Activated naive CD4-positive, alpha-beta T cell treated with anti-CD3 and anti-CD28 coated beads for 36 hours (primary cell): ENCODE measurements at places on chromosomes 1 and 21.
A peak's percentile ranks its signal among the peaks of the same experiment; 100 is the strongest.

DNA sequence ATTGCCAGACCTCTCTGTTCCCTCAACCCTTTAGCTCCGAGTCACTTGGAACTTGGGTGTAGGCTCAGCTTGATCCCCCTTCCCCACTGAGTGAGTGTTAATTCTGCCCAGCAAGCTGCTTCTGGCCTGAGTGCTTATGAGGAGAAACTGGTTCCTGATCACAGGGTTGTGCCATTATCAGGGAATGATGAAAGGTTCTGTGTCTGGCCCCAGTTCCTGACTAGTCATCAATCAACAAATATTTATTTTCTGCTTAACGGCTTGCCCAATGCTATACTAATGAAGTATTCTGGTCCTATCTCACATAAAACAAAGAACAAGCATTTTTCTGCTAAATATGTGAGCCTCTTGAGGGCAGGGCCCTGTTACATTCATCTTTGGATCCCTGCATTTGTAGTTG lies 20.8 kb downstream of the CC2D1B start:
- no peak for DNase-seq

DNA sequence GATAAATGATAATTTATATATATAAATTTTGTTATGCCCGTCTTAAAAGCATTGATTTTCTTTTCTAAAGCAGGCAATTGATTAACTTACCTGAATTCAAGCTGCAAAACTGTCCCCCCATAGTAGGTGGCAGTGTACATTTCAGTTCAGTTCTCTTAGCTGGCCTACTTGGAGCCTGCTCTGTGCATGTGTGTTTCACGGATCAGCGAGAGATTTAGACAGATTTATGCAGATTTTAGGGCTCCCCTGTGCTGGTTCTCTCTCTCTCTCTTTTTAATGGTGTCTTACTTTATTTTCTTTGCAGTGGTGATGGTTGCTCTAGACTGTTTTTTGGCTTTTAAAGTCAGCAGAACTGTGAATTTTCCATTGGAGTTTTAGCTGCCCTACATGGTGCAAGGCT lies 30.7 kb downstream of the CLIC4 start:
- DNase-seq: no peak

- DNase-seq: no peak
These were observed 21.9 kb upstream of the ASAP3 start for GRCh38 chr1:23505851-23506250.

- DNase-seq: no peak
These were observed 392.5 kb upstream of the PTBP2 start for GRCh38 chr1:96329121-96329520.

- DNase-seq: no peak
These were observed 300.8 kb downstream of the DISC1 start for GRCh38 chr1:231927431-231927830.

DNA sequence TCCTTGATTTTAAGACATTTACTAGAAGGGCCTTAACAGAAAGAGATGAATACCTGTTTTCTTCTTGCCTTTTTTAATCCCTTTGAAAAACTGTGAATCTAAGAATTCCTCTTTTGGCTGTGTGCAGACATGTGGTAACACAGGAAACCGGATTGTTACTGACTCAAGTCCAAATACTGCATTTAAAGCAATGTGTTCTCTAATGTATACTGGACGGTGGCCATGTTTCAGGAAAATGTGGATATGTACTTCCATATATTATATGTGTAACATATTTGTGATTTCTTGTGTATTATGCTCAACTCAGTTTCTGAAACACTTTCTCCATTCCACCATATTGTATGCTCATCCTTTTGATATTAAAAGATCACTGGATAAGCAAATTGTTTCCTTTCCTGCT lies 185.1 kb downstream of the LRRC7 start:
- no peak for DNase-seq

GRCh38 chr1:184788970-184789369 lies 34.3 kb upstream of the EDEM3 start:
- DNase-seq: no peak

DNA sequence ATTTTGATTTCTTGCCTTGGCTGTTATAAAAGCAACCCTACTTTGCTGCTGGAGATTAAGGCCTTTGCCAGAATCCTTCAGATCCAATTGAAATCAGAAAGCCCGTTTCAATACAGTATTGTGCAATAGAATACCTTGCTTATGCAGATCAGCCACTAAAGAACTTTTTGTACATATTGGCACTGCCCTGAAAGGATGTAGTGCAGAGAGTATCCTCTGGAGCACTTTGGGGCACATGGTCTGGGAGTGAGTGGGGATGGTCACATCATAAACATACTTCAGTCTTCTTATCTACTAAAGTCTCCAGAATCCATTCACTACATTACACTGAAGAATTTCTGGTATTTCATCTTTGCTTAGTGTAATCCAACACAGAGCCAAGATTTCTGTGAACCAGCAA lies 189.0 kb downstream of the CENPF start:
- no peak for DNase-seq

DNA sequence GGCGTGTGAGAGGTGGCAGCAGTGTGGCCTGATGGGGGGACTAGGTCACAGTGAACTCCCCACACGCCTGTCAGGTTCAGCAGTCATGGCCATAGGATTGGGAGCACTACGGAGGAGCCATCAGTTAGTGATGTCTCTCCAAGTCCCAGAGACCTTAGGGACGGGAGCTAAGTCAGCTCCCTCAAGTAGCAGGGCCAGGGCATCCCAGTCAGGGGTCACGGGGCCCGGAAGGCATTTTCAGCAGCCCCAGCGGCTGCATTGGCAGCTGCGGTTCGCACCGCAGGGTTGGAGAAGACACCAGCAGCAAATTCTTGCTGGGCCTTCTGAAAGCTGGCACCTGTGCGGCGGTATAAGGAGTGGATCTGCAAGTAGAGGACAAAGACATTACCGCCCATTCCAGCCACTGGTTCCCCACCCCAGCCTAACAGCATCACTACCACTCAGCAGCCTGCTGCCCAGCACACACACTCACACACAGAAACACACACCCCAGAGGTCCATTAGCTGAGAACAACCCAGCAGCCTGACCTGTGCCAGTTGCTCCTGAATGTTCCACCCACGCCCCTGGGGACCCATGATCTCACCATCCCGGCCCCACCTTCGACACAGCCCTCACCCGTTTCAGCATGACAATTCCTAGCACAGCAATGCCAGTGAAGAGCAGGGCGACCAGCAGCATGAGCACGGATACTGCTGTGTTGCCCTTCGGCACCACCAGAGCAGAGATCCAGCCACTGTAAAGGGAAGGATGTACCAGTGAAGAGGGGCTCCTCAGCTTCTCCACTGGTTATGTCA lies 972 bp upstream of the ENTREP3 start:
- DNase-seq: no peak

- DNase-seq: no peak
These were observed 16.6 kb downstream of the ZNF644 start for GRCh38 chr1:91005285-91005684.

GRCh38 chr21:32338209-32338921 lies 39.7 kb downstream of the MRAP start:
- no peak for DNase-seq

GRCh38 chr1:15345705-15346345 lies 63.9 kb upstream of the EFHD2 start:
- DNase-seq: peak; percentile 63

- DNase-seq: peak; percentile 70
These were observed at the start of gene TNFSF4 for GRCh38 chr1:173206816-173207568. TSS of gene TNFSF4 (minus strand) at chr1:173207331. CDS start at chr1:173207176, 155 bp downstream.

DNA sequence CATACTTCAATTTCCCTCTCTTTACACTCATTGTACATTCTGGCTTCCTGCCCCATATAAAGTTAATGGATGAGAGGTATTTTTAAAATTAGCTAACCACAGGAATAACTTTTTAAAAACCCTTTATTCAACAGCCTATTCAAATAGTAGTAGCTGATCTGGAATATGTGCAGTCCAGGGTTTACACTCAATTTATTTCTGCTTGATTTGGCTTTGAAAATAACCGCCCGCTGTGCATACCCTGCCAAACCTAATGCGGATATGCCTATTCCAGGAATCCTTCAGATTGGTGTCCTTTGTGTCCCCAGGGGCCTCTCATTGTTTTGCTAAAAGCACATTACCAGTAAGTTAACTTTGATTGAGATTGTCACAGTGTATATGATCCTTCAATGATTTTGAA lies 1686.2 kb downstream of the PLA2G4A start:
- DNase-seq: no peak

GRCh38 chr21:27298465-27298864 lies 331.6 kb upstream of the ADAMTS5 start:
- DNase-seq: no peak

GRCh38 chr1:233668725-233669294 lies 54.9 kb downstream of the KCNK1 start:
- no peak for DNase-seq

- no peak for DNase-seq
These were observed 105.9 kb downstream of the PIK3R3 start for GRCh38 chr1:46026531-46026930.

DNA sequence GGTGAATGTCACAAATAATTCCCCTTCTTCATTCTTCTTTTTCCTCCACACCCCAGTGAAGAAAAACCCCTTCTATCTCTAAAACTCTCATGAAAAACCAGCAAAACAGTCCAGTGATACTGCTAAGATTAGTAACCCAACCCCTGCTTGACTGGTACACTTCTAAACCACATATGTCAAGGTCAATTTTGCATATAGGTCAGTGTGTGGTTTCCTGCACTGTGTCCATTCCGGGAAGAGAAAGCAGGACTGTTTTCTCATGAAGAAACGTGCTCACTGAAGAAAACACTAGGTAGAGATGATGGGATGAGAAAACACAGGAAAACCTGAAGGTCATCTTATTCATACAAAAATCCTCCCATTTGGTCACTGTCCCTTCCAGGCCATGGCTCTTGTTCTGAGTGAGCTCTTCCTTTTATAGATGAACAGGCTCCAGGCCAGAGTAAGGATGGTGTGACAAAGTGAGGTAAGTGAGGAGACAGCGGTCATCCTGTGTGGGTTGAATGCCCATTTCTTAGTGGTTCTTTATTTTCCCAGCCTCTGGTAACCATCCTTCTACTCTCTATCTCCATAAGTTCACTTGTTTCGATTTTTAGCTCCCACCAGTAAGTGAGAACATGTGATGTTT lies 122.7 kb downstream of the FASLG start:
- DNase-seq: no peak

DNA sequence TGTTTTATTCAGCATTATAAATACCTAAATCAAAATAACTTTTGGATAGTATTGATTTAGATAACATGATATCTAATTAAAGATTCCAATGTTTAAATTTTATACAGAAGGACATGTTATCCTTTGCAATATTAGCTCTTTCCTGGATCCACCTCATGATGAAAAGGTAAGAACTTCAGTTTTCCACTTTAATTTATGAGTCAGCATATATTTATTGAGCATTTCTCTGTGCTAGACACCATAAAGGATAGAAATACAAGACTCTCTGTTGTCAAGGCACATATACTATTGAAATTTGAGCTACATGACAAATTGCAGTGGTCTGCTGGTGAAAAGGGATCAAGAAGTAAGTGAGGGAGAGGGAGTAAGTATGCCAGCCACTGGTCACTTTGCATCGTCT lies 68.1 kb upstream of the EXO1 start:
- DNase-seq: no peak

DNA sequence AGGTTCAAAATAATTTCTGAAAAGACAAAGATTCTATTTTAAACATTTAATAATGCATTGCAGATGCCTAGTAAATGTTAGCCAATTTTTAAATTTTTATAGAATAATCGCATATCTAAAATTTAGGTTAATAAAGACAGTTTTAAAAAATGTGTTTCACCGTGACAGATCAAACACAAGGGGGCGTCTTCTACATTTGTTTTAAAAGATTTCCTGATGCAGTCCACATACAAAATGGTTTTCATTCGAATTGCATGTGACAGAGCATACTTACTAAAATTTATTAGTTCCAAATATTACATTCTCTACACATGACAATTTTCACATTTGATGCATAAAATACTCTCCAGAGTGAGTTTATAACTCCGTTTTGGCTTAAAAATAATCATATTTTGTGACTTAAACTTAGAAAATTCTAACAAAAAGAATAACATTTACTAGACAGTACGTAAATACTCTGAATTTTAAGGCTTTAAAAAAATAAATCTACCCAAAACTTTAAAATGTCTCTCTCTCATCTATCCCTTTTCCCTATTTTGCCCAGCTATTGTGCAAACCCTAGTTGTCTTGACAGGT lies 75.5 kb downstream of the ADAMTS1 start:
- no peak for DNase-seq

- DNase-seq: no peak
These were observed 283.8 kb downstream of the MRPL39 start for GRCh38 chr21:25323356-25323949.

GRCh38 chr1:107004421-107004820 lies 52.1 kb upstream of the PRMT6 start:
- DNase-seq: no peak

DNA sequence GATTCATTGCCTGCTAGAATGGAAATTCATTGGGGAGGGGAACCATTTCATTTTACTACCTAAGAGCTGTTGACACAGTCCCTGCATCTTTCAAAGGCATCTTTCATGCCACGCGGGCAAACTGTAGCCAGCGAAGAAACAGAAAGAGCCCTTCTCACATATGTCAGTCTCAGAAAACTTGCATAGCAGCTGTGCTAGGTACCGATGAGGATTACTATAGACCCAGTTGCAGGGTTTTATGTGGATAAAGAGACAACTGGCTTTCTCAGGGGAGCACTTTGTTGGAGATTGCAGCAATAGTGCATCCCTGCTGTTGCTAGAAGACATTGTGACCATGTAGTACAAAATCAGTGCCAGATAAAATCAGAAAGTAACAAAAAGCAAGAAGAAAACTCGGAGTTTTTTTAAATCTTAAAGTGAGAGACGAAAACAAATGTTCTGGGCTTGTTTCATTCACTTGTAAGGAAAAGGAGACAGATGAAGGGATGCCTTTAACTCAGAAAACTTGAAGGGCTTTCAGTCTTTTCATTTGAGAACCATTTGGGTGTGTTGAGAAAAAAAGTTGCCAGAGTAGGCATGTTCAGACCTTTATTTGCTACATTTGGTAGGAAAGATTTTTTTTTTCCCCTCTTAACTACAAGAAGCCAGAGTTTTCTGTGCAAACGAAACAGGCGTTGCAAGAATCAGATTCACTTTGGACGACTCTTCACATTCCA lies 804.1 kb downstream of the USP25 start:
- no peak for DNase-seq

- DNase-seq: peak; percentile 20
These were observed 36.8 kb upstream of the PKN2 start for GRCh38 chr1:88647249-88647645.

DNA sequence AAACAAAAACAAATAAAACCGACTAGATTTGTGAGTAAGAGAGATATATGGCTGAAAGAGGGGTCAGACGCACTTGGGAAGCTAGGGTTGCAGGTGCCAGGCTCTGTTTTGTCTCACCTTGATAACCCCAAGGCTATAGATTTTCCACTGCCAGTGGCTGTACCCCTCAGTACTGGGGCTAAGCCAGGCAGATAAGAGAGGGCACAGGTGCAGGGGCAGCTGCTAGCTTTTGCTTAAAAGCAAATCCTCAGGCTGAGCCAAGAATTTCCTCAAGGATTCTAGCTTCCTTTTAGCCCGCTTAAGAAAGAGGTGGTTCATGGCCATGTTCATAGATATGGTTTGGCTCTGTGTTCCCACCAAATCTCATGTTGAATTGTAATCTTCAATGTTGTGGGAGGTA lies 57.9 kb downstream of the OVGP1 start:
- no peak for DNase-seq

GRCh38 chr1:85577419-85578320 lies 2.9 kb upstream of the CCN1 start:
- peak; percentile 8 for DNase-seq

GRCh38 chr1:64938991-64939390 lies 27.4 kb downstream of the JAK1 start:
- DNase-seq: no peak
